Activated T-helper 2 cell treated with anti-CD3 and anti-CD28 coated beads, Interferon-gamma antibody, Interleukin-2, Interleukin-4, amounts not matched to agents 10 μg/mL and 5 μg/mL and 100 μg/mL, durations not matched to agents 14 hours and 24 hours and 36 hours (primary cell): ENCODE measurements at places on chromosomes 2 and 18. TPM values are rescaled to one million over a fixed set of nuclear protein-coding genes. Genes with fewer than 3 reads are reported as not detected.
A peak's percentile ranks its signal among the peaks of the same experiment; 100 is the strongest.

- no peak for DNase-seq
- no peaks in the 10 kb centered on the region for H3K27me3 ChIP-seq
- H3K4me3 ChIP-seq = no peak overlapping the region
- no peaks in the 10 kb centered on the region for H3K36me3 ChIP-seq
Observed at GRCh38 chr2:172639823-172640222, 83.9 kb downstream of the PDK1 start.

Gene OXER1
- 1.1 and 1.3 TPM in 2 replicates for total RNA-seq

GRCh38 chr2:15686643-15687042 lies 95.0 kb downstream of the DDX1 start:
- H3K36me3 ChIP-seq = no peaks in the 10 kb centered on the region
- no peak overlapping the region for H3K4me3 ChIP-seq
- no peak for DNase-seq

- H3K27me3 ChIP-seq = peaks cover 9% of the 10 kb centered on the region
- DNase-seq = no peak
- peaks cover 9% of the 10 kb centered on the region for H3K4me1 ChIP-seq
- H3K36me3 ChIP-seq = no peaks in the 10 kb centered on the region
- H3K4me3 ChIP-seq = no peak overlapping the region
- no peak overlapping the region for H3K27ac ChIP-seq
Observed at GRCh38 chr2:242011167-242011513, 141.6 kb downstream of the RTP5 start.

- peak overlapping the region; percentile 83 for H3K4me3 ChIP-seq
- no peaks in the 10 kb centered on the region for H3K36me3 ChIP-seq
- H3K4me1 ChIP-seq = peaks cover 5% of the 10 kb centered on the region
- peaks cover 44% of the 10 kb centered on the region for H3K27me3 ChIP-seq
Observed at GRCh38 chr2:65429786-65430602, 2.4 kb downstream of the SPRED2 start.

- no peaks in the 10 kb centered on the region for H3K36me3 ChIP-seq
- H3K4me1 ChIP-seq = peaks cover 26% of the 10 kb centered on the region
- peak; percentile 40 for DNase-seq
- peaks cover 68% of the 10 kb centered on the region for H3K27me3 ChIP-seq
Observed at GRCh38 chr2:170715062-170715931, at the start of gene SP5. TSS of gene SP5 (plus strand) at chr2:170715337. CDS start at chr2:170715513, 176 bp downstream.

DNA sequence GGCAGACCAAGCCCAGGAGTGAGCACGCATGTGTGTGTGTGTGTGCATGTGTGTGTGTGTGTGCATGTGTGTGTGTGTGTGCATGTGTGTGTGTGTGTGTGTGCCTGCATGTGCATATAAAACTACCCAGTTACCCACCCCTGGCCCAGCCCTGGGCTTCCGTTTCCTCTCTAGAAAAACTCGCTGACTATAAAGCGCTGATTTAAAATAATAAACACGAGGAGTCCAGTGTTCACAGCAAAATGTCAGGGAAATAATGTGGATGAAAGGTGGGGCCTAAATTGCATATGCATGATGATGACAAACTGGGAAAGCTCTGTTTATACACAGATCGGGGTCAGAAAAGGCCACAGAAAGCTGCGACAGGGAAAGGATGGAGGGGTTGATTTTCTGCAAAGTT lies 7.5 kb downstream of the ADCY3 start:
- no peak for DNase-seq
- H3K4me3 ChIP-seq = no peak overlapping the region
- no peak overlapping the region for H3K27ac ChIP-seq
- H3K36me3 ChIP-seq = peaks cover 65% of the 10 kb centered on the region
- no peaks in the 10 kb centered on the region for H3K27me3 ChIP-seq
- H3K4me1 ChIP-seq = peaks cover 11% of the 10 kb centered on the region

DNA sequence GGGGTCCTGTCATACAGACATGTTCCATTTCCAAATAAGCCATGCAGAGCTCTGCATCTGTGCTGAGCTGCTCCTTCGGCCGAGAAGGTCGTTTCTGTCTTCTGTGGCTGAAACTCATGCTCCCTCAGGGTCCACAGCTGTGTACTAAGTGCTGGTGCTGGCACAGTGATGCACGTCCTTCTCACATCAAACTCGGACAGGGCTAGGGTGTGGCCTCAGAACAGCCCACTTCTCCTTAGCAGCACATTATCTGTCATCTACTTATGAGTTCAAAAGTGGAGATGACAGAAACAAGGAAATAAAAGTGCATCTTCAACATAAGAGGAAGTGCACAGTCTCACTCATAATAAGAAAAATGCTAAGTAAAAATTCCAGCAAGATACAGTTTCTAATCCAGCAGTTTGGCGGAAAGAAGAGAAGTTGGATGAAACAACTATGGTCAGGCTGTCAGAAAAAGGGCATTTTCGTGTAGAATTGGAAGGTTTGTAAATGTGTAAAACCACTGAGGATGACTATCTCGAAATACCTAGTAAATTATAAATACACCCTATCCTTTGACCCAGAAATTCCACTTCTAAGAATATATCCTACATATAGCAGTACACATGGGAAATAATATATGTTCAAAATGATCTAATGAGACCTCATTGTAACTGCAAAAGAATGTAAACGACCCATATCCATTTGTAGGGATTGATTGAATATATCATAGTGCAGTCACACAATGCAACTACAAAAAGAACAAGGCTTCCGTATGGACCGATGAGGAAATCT lies 53.7 kb upstream of the APCDD1 start:
- no peak overlapping the region for H3K4me3 ChIP-seq
- H3K36me3 ChIP-seq = no peaks in the 10 kb centered on the region
- H3K27ac ChIP-seq = no peak overlapping the region
- no peak for DNase-seq

- peaks cover 3% of the 10 kb centered on the region for H3K27me3 ChIP-seq
- no peaks in the 10 kb centered on the region for H3K4me1 ChIP-seq
- no peak for DNase-seq
- no peak overlapping the region for H3K27ac ChIP-seq
Observed at GRCh38 chr2:173715441-173715840, 249.7 kb downstream of the SP3 start.

DNA sequence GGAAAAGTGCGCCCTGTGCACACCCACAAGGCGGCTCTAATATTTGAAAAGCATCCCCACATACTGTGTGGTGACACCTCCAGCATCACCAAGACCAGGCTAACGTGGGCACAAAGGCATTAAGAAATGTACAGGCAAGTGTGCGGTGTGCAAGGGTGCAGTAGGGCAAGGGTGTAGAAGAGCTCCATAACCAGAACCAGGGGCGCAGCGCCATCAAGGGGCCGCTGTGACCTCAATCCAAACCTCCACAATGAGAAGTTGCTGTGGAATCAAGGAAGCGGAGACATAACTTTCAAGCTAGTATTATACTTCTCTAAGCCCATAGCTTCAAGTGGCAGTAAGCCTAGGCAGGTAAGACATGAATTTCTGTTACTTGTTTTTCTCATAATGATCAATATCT lies 13.0 kb downstream of the L3MBTL4 start:
- no peaks in the 10 kb centered on the region for H3K36me3 ChIP-seq
- H3K27me3 ChIP-seq = no peaks in the 10 kb centered on the region
- H3K27ac ChIP-seq = no peak overlapping the region
- DNase-seq = no peak
- H3K4me3 ChIP-seq = no peak overlapping the region

Gene DCAF17
- 22.6 and 23.7 TPM in 2 replicates for total RNA-seq
